Activated CD4-positive, alpha-beta T cell treated with anti-CD3 and anti-CD28 coated beads for 24 hours (primary cell): ENCODE measurements at places on chromosomes 5 and 9.

DNA sequence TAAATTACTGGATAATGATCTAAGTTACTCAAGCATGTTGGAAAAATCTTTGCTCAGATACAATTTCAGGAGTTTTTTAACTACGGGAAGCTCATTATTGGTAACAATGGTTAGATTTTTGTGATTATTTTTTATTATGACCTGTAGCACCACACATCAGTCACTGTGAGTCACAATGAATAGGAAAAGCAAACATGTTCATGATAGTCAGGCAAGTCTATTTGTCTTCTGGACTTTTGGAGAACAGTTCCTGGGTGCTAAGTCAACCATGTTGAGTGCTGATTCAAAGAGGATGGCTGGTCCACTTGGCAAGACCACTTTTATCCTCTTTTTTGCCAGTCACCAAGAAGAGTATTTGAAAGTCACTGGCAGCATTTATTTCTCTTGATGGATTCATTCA, 403.2 kb downstream of the KIF4B start:
- no peak for DNase-seq

DNA sequence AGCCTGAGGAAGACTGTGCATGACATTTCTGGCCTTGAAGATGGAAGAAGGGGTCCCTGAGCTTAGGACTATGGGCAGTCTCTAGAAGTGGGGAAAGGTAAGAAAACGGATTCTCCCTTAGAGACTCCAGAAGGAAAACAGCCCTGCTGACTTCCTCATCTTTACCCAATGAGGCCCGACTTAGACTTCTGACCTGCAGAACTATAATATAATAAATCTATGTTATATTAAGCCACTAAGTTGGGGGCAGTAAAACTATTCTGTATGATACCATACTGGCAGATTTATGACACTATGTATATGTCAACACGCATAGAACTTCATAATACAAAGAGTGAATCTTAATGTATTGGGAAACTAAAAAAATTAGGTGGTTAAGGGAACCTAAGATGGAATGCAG, 422.0 kb downstream of the PLK2 start:
- DNase-seq: no peak

DNA sequence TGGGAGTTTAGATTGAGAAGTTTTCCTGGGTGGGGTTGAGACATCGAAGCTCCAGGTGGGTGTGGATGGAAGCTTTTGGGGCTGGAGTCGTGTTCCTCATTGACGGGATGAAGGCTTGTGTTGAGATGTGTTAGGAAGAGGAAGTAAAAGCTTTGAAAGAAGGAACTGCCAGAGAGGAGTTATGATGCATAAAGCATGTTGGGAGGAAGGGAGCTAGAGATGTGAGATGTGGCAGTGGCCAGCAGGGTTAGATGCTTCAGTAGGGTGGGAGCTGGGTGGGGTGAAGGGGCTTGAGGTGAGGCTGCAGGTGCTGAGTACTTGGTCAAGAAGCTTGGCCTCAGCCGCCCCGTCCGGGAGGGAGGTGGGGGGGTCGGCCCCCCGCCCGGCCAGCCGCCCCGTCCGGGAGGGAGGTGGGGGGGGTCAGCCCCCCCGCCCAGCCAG, 56.7 kb downstream of the HSPA4 start:
- DNase-seq: no peak

GRCh38 chr5:113359419-113359818, 75.4 kb downstream of the TSSK1B start:
- no peak for DNase-seq

GRCh38 chr9:79572032-79572607, 355 bp downstream of the TLE4 start:
- DNase-seq: no peak

DNA sequence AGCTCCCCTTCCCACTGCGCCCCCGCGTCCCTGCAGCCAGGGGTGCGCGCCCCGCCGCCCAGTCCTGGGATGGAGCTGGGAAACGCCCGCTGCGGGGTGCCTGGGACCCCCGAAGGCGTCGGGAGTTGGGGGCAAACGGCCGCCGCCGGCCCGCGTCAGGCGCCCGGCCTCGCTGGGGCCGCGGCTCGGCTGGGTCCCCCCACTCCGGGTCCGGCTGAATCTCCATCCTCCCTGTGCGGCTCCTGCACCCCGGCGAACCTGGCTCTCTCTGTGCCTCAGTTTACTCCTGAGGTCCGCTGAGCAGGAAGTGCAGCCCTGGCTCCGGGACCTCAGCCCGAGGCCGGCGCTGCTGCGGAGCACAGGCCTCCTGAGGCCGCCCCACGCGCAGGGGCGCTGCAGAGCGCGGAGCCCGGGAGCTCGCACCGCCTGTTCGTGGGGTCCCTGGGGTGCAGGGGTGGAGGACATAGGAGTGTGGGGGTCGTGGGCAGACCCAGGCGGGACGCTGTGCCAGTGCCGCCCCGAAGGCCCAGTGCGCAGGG, 13.9 kb upstream of the TMEM250 start:
- DNase-seq: no peak

GRCh38 chr5:80238097-80238496, 17.8 kb downstream of the SERINC5 start:
- no peak for DNase-seq

DNA sequence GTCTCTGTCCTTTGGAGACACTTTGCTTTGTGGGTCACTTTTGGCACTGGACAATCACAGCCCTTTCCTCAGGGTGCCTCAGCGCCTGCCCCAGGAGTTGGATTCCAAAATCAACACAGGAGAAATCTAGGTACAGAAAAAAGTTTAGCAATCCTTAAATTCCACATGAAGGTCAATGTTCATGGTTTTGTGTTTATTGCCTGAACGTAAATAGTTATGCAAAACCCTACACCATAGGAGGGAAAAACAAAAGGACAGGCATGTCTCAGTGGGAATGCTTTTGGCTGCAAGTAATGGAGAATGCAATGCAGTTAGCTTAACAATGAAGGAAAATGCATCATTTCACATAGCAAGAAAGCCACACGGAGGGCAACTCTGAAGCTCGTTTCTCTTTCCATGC, 6.5 kb upstream of the HMCN2 start:
- DNase-seq: no peak

- DNase-seq: no peak
Observed at GRCh38 chr9:75903785-75904360, 13.4 kb downstream of the PCSK5 start.

- no peak for DNase-seq
Observed at GRCh38 chr9:81558091-81558830, 131.1 kb downstream of the TLE1 start.
